Activated naive CD4-positive, alpha-beta T cell treated with anti-CD3 and anti-CD28 coated beads for 36 hours (primary cell): ENCODE measurements at places on chromosomes 5 and 9.

DNA sequence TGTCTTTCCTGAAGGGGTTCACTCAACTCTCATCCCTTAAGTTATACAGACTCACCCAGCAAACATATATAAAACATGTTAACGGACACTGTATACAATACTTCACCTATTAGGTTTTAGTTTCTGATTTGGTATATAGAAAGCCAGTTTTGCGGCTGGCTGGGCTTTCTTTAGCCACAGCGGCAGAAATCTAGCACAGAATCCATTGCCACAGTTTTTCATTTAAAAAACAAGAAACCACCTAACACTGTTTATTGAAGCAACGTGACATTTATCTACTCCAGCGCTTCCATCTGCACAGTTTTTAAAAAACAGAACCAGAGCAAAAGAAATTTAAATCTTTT lies 67.3 kb downstream of the SNX30 start:
- DNase-seq, result no peak

GRCh38 chr9:108634204-108634603 lies 221.6 kb downstream of the ACTL7B start:
- DNase-seq, result no peak

DNA sequence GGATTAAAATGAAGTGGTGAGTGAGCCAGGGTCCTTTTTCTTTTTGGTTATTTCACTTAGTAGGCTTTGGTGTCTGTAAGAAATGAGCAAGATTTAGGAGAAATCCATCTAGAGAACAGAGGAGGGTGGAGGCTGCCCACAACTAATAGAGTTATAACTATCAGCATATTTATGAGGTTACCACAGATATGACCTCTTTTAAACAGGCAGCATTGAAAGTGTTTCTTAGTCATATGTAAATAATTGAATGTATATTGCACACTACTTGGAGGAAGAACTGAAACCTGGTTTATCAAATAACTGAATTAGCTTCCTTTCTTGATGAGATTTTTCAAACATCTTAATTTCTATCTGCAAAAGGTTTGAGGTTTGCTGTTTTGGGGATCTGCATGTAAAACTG lies 483.1 kb upstream of the PIK3R1 start:
- no peak for DNase-seq

DNA sequence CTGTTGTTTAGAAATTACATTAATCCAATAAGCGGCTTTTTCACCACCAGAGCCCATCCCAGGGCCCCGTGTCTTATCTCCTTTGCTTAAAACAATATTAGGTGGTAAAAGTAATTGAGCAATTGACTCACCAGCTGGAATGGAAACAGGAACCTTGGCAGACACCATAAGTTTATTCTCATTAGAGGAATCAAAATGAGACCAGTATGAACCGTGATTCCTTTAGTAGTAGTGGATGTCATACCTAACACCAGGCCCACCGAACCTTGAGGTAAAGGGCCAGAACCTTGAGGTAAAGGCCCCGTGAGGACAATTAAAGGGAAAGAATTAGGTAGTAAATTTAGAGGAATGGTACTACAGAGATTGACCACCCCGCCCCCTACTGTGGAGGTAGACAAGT lies 16.5 kb downstream of the HSDL2 start:
- no peak for DNase-seq

GRCh38 chr5:81391-82021 lies 10.5 kb upstream of the PLEKHG4B start:
- DNase-seq, result no peak
